ENCODE measurements at places on chromosomes 1 and 21. TPM values are rescaled to one million over a fixed set of nuclear protein-coding genes. Genes with fewer than 3 reads are reported as not detected.
A peak's percentile ranks its signal among the peaks of the same experiment; 100 is the strongest.

DNA sequence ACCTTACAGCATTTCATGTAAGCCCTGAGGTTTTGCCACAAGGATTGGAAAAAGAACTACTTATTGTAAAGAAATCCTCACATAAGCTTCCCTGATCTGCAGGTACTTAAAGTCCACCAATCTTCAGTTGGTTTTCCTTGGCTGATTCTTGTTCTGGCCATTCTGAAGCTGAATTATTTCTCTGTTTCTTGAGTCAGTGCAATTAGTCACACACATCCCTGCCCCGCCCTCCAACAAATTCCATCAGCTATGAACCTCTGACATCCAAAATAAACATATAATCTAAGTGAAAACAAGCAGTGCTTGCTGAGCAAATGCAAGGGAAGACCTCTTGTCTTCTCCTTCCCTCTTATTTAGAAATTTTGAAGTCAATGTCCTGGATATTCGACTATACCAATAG lies 8.2 kb upstream of the FNDC7 start:
- no peak for DNase-seq

GRCh38 chr1:113792986-113793385 lies 19.3 kb downstream of the RSBN1 start:
- DNase-seq: no peak

- DNase-seq: no peak
These were observed 57.0 kb downstream of the CHD5 start for GRCh38 chr1:6123083-6123482.

DNA sequence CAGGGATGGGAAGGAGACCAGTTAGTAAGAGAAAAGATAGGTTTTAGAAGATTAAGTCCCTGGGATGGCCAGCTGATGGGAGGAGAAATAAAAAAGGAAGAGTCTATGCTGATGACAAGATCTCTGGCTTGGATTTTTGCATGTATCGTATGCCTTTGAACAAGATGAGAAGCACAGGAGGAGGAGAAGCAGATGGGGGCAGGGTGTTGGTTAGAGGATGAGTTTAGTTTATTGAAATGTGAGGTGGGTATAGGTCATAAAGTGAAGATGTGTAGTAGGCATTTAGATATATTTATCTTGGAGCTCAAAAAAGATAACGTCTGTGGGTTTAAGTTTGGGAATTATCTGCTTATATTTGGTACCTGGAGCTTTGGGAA lies 1.4 kb downstream of the TIPRL start:
- no peak for DNase-seq

DNA sequence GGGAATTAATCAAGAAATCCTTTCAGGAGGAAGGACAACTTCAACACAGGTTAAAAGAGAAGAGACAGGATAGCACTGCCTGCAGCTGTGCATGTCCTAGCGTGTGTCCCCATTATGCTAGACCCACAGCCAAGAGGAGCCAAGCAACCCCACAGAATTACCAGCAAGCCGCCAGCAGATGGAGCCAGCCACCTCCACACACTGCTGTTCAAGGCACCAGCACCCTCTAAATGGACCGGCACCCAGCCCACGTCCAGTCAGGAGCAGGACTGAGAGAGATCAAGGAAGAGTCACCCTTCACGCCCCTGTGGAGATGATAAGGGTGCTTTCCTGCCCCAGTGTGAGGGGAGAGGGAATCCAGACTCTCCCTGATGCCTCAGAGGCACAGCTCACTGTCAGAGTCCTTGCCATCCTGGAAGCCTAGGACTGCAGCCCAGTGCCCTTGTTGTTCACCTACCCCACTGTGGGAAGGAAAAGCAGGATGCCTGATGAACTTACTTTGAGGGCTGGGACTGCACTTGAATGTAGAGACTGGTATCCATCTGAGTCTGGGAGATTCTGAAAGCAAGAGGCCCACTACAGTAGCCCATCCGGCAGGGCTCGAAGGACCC lies 37.1 kb upstream of the CTTNBP2NL start:
- no peak for DNase-seq

DNA sequence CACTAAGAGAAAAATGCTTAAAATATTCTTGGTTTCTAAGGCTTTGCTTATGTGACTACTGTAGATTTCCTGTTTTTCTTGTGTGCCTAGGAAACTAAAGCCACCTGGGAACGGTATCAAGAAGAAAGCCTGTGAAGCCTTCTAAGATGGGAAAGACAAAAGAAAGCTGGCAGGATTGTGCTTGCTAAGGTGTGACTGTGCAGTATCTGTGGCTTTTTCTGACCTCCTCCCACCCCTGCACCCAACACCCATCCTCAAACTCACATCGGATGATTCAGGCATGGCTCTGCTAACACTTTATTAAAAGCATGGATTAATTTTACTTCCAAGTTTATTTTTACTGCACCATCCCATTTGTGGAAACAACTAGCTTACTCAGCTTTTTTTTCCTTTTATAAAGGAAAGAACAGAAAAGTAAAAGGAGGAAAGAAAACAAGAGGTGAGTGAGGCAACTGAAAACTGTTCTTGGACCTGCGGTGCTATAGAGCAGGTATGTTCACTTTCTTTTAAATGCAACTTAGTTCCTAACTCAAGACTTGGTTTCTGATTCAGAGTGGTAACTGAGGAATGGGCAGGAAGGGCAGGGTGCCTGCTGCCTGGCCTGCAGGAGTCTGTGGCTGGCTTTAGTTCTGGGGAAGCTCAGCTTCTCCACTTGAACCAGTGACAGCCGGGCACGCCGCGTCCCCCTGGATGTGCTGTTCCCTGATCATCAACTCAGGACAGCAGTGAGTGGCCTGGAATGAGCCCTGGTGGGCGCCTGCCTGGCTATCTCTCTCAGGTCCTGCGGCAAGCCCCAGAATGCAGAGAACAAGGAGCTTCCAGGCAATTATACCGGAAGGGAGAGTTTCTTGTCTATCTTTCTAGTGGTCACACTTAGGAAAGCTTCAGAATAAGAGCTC lies at the start of gene GBP6:
Gene GBP6 (plus strand): TSS at position 422 of the 899 bp plus-strand sequence. CDS start 4,493 bp downstream, outside the sequence.
- no peak for DNase-seq

GRCh38 chr1:176602388-176603004 lies 139.5 kb downstream of the PAPPA2 start:
- no peak for DNase-seq

DNA sequence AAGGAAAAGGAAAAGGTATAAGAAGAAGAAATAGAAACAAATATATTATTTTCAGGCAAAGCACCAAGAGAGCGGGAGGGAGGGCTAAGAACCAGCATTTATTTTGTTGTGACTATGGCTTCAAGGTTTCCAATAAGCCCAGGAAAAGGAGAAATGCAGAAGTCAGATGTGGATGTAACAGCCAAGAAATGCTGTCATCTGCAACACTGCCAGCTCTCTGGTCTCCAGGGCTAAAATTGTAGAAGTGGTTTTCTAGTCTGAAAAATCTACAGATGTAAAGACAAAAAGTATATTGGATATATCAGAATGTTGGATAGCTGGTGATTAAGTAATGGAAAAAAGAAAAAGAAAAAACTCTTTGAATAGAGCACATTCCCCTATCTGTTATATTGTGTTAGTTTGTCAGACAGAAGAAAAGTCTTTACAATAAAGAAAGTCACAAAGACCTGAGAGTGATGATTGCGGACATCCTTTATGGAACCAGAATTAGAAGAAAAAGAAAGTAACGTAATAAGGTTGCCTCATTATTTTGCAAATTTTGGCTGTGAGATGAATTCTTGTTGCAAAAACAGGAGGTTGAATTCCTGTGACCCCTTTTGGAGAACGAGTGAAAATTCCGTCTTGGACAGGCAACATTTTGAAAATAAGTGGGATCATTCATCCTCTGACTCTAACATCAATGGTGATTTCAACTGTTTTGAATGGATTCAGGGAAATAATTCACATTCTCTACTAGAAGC lies 938.1 kb downstream of the TTLL7 start:
- no peak for DNase-seq

- DNase-seq: no peak
These were observed 38.3 kb downstream of the ELK4 start for GRCh38 chr1:205593532-205593931.

- no peak for DNase-seq
These were observed 6.0 kb downstream of the CZIB start for GRCh38 chr1:53214376-53214940.

DNA sequence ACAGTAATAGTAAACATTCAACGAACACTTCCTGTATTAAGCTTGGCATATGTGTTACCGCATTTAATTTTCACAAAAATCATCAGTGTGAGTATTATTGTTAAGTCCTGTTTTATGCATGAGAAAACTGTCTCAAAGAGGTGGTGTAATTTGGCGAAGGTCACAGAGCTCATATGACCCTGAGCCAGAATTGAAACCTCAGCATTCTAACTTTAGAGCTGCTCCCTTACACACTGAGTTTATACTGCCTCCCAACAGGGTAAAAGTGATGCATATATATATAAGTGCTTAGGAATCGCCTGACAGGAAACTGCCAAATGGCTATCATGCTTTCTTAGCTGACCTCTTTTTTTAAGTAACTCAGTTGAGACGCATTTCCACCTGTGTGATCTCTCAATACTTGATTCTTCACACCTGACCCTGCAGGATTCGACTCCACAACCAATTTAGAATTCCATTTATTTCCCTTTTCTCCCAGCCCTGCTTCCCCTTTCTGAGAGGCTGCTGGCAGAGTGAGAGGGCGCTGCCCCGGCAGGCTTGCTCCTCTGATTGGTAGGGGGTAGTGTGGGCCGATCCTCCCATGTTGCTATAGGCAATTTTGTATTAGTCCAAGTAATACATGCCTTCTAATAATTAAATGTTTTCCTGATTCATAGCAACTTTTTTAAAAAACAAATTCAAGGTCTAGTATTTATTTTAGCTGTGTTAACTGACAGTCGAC lies 40.5 kb downstream of the ZBTB40 start:
- DNase-seq: no peak

GRCh38 chr1:221240690-221241089 lies 361.4 kb downstream of the HLX start:
- no peak for DNase-seq

DNA sequence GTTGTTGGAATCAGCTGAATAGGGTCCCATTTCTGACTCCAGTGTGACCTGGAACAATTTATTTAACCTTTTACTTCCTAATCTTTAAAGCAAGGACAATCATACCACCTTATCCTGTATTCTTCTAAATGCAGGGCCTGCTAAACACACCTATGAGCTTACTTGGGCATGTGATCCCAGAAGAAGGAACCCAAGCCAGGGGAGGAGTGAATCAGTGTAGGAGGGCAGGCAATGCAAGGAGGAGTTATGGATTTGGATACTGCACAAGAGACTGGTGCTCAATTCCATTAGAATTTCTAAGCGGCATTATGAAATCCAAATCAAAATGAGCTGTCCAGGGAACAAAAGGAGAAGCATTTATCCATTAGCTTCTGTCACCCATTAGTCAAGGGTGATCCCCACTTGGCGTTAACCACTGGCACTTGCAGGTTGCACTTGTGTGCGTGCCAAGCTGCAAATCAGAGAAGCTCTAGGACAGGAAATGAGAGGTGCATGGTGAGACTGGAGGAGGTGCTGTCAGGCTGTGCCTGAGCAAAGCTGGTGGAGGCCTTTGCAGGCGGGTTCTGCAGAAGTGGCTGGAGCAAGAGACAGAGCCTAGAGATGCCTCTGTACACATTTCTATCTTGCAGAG lies 297.2 kb upstream of the PLXNA2 start:
- DNase-seq: peak; percentile 62

DNA sequence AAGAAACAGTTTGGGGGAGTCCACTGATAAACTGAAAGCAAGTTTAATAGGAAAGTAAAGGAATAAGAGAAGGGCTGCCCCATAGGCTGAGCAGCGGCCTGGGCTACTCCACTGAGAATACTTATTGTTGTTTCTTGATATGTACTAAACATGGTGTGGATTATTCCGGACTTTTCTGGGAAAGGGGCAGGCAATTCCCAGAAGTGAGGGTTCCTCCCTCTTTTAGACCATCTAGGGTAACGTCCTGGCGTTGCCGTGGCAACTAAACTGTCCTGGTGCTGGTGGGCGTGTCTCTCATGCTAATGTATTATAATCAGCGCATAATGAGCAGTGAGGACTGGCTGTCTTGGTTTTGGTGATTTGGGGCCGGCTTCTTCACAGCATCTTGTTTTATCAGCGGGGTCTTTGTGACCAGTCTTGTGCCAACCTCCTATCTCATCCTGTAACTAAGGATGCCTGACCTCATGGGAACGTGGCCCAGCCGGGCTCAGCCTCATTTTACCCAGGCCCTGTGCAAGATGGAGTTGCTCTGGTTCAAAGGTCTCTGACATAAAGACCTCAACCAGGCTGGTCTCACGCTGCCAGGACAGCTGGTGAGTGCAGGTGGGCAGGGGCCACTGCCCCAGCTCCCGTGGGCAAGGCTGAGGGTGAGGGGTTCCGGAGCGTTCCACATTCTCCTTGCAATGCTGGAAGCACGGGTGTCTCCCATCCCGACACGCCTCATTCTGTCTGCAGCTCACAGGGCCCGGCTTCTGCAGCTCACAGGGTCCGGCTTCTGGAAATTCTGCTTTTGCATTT lies 19.6 kb upstream of the C1orf159 start:
- no peak for DNase-seq

GRCh38 chr1:237774246-237774645 lies 116.5 kb downstream of the ZP4 start:
- no peak for DNase-seq

GRCh38 chr1:17877896-17878295 lies 122.8 kb downstream of the ACTL8 start:
- no peak for DNase-seq

DNA sequence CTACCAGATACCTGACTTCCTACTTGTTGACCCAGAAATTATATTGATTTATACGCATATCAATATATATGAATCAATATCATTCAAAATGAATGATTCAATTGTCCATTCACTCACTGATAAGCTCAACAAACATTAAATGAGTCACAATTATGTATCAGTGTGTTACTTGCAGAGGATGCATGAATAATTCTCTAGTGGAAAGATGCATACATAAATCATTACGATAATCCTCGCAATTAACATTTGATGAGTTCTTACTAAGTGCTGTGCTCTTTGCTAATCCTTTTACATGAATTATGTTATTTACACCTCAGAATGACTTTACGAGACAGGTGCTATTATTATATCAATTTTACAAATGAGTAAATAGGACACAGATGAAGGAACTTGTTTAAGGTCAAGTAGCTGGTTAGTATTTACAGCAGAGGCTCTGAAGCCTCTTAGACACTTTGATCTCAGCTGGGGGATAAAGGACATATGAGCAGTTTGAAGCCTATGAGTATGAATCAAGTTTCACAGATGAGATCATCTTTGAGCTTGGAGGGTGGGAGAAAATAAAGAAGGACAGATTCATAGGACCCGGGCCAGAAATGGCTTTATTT lies 112.8 kb upstream of the ADAMTS5 start:
- DNase-seq: no peak

GRCh38 chr21:38165466-38166172 lies 91.2 kb upstream of the KCNJ15 start:
- no peak for DNase-seq

GOLT1A gene
- not detected for total RNA-seq

ERO1B gene
- 4.9 TPM for total RNA-seq

FHAD1 gene
- not detected for total RNA-seq

TBX15 gene
- total RNA-seq: 3.1 TPM

DNALI1 gene
- total RNA-seq: 10.5 TPM

FCRL5 gene
- total RNA-seq: not detected

TMEM269 gene
- 0.67 TPM for total RNA-seq

KCNA3 gene
- total RNA-seq: not detected

OLIG2 gene
- total RNA-seq: 0.56 TPM
